Mammary epithelial cell (primary cell): ENCODE measurements at places on chromosomes 2 and 18. TPM values are rescaled to one million over a fixed set of nuclear protein-coding genes. Genes with fewer than 3 reads are reported as not detected.

STON1 gene
- 0.23 TPM for polyA plus RNA-seq

RFX8 gene
- 0.53 TPM for polyA plus RNA-seq

GRCh38 chr2:229150317-229150716 is 120.8 kb downstream of the PID1 start:
- DNase-seq = no peak

DNA sequence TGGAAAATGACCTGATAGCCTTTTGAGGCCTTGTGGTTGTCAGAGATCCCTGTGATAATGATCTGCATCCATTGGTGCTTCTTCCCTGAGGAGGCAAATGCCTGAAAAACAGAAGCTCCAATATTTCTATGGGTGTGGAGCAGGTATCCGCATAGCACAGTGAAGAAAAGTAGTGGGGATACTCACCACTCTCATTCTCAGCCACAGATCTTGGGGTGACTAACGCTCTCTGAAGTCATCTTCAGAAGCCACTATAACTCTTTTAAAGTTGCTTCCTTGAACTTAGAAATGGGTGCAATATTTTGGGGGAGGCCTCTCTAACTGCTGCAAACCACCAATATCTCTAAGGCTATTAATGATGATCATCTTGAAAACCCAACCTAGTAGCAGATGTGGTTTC is 46.2 kb downstream of the ARHGAP15 start:
- no peak for DNase-seq

SGO2 gene
- 6.5 TPM for polyA plus RNA-seq

DNA sequence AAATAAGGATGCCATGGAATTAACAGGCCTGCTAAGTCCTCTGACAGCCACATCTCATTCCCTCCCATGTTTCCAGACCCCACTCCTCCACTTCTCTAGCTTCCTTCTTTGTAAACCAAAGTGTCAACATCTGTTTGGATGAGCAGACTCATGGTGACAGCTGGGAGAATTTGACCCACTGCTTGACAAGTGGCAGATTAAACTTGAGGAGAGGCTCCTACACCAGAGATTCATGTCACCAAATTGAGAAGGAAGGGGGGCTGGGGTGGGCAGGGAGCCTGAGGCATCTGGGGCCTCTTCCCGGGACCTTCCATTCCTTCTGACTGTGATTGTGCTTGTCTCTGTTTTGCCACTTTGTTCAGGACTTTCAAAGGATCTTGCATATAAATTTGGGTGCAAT is 41.0 kb upstream of the IGFBP5 start:
- DNase-seq = no peak

DNA sequence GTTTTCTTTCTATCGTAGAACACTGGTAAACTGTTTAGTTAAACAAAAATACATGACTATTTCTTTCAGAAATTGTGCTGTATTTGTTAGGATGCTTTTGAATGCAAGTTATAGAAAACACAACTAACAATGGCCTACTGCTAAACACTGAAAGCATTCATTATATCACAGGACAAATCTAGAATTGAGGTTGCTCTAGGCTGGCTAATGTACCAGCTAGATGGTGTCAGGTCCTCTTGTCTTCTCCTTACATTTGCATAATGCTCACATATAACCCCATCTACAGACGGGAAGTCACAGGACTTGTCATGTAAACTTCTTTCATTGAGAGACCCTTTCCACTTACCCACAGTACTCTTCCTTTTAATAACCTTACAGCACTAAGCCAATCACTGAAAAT is 586.8 kb downstream of the DSC3 start:
- no peak for DNase-seq

NYAP2 gene
- polyA plus RNA-seq = not detected

- no peak for DNase-seq
Measured at GRCh38 chr2:49943944-49944778, 789.8 kb upstream of the FSHR start.

- no peak for DNase-seq
Measured at GRCh38 chr2:207128867-207129266, 36.9 kb downstream of the KLF7 start.

DNA sequence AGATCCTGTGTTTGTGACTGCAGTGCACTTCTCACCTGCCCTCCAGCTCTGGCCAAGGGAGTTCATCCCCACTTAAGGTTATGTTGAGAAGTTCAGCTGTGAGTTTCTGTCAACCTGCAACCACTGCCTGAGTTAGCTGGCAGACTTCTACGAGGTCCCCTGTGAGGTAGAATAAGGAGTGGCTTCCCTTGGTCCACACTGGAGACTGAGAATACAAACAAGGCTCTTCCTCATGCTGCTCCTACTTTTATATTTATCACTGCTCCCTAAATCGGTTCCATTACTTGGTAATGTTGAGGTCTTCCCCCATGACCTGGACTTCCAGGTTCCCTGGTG is 353.2 kb upstream of the CWC22 start:
- no peak for DNase-seq

L3MBTL4 gene
- polyA plus RNA-seq = not detected

SLC8A1 gene
- polyA plus RNA-seq = 6.4 TPM

SMYD1 gene
- not detected for polyA plus RNA-seq

LIMS3 gene
- polyA plus RNA-seq = 0.43 TPM

NEU4 gene
- polyA plus RNA-seq = not detected

GRCh38 chr2:106953236-106953635 is 67.3 kb upstream of the ST6GAL2 start:
- DNase-seq = no peak

GRCh38 chr2:226352941-226353560 is 446.6 kb downstream of the IRS1 start:
- no peak for DNase-seq

GPBAR1 gene
- polyA plus RNA-seq = 0.03 TPM

- DNase-seq = peak; percentile 31
Measured at GRCh38 chr2:217338306-217338916, 478.5 kb upstream of the TNP1 start.

- no peak for DNase-seq
Measured at GRCh38 chr2:46386763-46387162, 89.6 kb downstream of the EPAS1 start.

SERPINB12 gene
- not detected for polyA plus RNA-seq

DNA sequence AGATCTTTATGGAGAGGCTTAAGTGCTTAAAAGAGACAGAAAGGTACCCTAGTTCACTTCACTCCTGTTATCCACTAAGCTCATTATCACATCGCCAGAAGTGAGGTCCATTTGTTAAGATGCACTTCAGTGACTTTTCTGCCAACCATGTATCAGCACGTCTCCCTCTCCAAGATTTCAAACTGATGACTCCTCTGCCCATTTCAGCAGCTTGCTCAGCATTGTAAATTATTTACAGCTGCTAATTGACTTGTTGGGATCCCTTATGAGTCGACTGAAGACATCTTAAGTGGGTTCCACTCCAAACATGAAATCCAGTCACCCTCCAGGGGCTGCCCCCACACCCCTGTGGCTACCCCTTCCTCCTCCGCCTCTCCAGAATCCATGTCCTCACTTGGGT is 37.3 kb downstream of the DIPK1C start:
- DNase-seq = no peak

GRCh38 chr2:41912337-41912736 is 135.5 kb upstream of the PKDCC start:
- no peak for DNase-seq

- DNase-seq = no peak
Measured at GRCh38 chr18:46892842-46893241, 24.5 kb downstream of the PIAS2 start.

GRCh38 chr2:164220265-164220664 is 401.0 kb downstream of the GRB14 start:
- no peak for DNase-seq

GRCh38 chr2:59034837-59035236 is 793.7 kb upstream of the FANCL start:
- DNase-seq = no peak

DNA sequence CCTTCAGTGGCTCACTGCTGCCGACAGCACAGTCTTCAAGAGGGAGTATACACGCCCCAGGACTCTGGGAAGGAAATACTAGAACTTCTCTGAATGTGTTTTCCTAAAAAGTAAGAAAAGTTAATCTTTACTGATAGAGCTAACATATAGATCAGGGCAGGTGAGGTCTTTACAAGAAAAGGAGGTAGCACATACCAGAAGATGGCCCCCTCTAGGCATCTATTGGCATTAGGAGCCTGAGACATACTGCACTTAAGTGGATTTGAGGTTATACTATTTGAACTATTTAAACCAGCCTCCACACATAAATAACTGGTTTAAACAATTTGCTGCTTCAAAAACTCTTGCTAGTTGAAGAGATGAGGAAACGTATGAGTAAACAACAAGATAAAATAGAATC is 406.1 kb downstream of the SETBP1 start:
- DNase-seq = no peak

GRCh38 chr2:230205721-230206120 is 14.1 kb downstream of the SP110 start:
- no peak for DNase-seq

PLA2R1 gene
- 5.3 TPM for polyA plus RNA-seq

CCDC121 gene
- polyA plus RNA-seq = 1.0 TPM

DNA sequence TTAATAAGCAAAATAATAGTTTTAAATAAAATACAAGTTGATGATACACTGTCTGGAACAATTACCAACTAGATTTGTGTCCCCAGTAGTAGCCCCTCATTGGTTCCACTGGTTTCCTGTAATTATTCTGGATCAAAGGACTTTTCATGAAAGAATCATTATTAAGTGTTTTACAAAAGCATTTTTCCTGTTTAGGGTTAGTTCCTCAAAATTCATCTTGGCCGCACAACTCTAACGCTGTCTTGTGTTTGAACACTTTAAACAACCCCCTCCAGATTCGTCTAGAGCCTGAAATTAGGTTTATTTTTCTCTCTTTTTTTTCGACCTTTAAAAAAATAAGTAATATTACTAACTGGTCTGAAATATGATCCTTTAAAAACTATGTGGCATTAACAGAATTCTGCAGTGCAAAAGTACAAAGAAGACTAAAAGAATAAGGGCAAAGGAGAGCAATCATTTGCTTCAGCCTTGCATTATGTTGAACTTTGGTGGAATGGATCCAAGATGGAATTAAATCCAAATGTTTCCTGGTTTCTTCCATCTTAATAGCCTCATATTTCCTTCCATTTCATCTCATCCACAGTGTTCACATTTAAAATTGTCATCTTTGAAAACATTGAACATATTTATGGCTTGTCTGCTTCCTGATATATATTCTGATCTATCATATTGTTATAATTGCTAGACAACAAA is 678.4 kb downstream of the IRS1 start:
- no peak for DNase-seq

GRCh38 chr2:207928079-207928478 is 97.2 kb downstream of the PLEKHM3 start:
- DNase-seq = peak; percentile 32

- peak; percentile 61 for DNase-seq
Measured at GRCh38 chr2:101802329-101802728, 104.8 kb downstream of the MAP4K4 start.

- DNase-seq = no peak
Measured at GRCh38 chr2:218354850-218355443, 1.7 kb upstream of the CATIP start.

GRCh38 chr2:120879431-120880295 is 144.0 kb downstream of the GLI2 start:
- DNase-seq = no peak

DNA sequence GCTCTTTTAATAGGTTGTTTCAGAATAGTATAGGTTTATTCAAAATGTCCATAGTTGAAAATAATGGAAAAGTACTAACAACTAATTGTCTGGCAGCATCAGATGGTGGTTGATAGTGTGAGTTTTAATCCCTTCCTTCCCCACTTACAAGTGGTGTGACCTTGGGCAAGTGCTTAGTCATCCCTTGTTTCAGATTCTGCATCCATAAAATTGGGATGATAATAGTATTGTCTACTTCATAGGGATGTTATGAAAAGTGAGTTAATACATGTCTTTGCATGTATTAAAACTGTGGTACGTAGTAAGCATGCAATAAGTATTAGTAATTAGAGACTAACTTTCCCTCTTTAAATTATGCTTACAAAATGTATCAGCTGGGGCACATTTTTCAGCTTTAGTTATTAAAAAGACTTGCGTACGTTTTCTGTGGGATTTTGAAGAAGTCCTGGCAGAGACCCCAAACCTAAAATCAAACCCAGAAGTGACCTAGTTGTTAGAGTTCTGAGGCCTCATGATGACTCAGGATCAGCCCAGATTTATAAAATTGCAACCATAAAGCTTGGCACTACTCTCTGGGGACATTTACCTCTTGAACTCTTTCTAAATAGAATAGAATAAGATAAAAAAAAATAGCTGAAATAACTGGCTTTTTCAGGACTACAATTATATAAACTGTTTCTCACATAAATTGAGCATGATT is 8.6 kb downstream of the ITGA4 start:
- DNase-seq = peak; percentile 65

DNA sequence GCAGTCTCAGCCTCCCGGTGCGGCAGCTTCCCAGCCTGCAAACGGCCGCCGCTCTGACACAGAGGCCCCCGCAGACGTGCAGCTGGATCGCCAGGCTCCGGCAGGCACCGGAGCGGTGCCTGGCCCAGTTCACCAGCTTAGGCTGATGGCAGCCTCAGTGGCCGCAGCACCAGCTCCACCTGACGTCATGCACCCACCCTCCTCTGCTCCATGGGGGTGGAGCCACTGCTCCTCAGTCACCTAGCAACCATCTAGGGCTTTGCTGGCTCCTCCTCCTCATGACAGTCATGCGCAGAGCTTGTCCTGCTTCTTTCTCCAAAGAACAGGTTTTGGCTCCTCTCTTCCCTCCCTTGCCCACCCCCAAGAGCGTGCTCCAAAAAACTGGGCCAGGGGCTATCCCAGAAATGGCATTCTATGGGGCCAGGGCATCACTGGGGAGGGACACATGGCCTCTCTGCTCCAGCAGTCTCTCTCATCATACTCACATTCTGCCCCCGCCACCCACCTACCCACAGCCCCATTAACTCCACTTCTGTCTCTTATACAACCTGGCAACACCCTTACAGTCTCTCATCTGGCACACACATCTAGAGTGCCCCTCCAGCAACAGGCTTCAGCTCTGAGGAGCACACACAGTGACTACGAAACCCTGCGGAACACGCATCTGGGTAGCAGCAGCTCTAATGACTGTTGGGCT is 5.5 kb downstream of the DCTN1 start:
- no peak for DNase-seq

DNA sequence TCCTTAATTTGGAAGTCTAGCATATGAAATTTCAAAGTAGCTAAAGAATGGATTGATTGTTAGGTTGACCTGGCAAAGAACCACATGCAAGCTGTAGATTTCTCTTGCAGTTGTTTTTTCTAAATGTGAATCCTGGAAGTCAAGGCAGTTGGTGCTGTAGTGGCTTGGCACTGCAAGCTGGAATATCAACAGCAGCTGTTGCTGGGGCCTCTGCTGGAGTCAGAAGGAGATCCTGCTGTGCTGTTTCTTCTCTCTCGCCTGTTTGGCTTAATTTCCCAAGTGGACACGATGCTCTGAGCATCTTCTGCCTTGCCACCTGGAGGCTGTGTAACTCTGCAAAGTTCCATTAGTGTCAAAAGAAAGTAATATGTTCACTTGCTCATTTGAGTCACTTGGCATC is 12.6 kb downstream of the PIK3C3 start:
- DNase-seq = no peak

NLRC4 gene
- not detected for polyA plus RNA-seq

- no peak for DNase-seq
Measured at GRCh38 chr18:37428288-37428974, 137.2 kb downstream of the CELF4 start.
